ENCODE measurements at places on chromosomes 6 and 20. TPM values are rescaled to one million over a fixed set of nuclear protein-coding genes. Genes with fewer than 3 reads are reported as not detected.

CCN5 gene
- total RNA-seq = 0.93 TPM

FGD2 gene
- total RNA-seq = not detected

GHRH gene
- total RNA-seq = not detected

CGA gene
- total RNA-seq = not detected

PRL gene
- total RNA-seq = not detected

MICA gene
- total RNA-seq = 18.0 TPM

PRSS35 gene
- not detected for total RNA-seq

DNA sequence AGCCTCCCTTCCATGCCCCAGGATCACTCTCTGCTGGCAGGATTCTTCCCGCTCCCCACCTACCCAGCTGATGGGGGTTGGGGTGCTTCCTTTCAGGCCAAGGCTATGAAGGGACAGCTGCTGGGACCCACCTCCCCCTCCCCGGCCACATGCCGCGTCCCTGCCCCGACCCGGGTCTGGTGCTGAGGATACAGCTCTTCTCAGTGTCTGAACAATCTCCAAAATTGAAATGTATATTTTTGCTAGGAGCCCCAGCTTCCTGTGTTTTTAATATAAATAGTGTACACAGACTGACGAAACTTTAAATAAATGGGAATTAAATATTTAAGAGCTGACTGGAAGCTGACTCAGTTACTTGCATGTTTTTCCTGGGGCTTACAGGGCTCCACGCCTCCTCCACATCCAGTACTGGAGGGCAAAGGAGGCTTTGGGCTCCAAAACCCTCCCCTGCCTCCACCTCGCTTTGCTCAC lies 24.3 kb upstream of the FANCE start:
- DNase-seq = peak; percentile 24

DNA sequence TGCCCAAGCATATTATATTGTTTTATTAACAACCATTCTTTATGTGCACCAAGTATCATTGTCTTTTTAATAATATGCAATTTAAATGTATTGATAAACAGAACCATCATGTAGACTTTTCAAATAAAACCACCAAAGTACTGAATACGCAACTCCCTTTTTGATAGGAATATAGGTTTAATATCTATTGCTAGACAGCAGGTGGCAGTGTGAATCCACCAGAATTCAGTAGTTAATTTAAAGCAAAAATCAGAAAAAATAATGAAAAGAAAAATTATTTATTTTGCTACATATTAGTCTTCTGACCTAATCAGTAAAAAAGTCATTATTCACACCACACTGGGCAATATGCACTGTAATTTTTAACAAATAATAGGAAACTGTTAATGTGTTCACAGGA lies 143.7 kb downstream of the KLHL32 start:
- DNase-seq = peak; percentile 11

DNA sequence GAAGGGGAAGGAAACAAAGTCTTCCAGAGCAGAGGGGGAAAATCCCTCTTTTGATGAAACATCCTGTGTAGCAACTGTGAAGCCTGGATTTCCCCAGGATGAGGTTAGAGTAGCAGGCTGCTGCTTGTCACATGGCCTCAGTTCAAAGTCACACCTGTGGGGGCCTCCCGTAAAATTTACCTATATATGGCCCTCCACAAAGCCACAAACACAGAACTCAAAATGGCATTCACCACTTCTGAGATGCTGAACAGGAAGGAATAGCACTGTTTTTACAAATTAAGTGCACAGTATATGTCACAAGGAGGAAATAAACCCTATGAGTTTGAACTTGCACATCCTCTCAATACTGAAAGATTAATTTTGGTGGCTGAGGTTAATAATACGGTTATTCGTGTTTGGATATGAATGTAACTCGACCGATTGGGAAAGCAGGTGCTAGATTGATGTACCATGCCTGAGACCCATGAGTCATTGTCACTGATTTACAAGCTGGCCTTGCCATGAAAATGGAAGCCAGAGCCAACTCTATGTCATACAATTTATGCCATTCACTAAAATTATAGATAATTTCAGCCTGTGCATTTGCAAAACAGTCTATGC lies 70.6 kb downstream of the SGK1 start:
- DNase-seq = no peak

DNA sequence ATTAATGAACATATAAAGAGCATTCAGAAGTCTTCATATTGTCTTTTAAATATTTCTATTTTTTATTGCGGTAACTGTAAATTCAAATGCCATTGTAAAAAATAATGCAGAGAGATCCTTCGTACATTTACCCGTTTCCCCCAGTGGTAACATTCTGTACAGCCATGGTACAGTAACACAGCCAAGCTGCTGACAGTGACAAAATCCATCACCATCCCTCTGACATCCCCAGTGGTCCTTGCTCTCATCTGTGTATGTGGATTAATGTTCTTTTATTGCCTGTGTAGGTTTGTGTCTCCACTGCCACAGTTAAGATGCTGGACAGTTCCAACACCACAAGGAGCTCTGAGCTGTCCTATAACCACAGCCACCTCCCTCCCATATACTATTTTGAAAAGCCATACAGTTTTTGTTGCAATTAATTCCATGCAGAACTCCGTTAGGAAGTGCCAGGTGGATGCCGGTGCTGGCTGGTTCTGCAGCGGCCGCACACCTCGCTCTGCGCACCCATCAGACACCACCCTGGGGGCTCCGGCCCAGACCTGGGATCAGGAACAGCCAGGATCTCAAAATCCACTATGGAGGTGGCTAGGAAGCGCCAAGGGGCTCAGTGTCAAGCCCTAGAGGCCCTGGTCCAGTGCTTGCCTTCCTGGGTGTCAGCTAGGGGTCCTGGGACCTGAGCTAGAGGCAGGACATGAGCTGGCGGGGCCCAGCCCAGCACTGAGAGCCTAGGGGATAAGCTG lies 93.1 kb upstream of the PMEPA1 start:
- DNase-seq = no peak

- DNase-seq = peak; percentile 71
These were observed at the start of gene SLC18B1 for GRCh38 chr6:132797951-132798868. Gene SLC18B1 (minus strand): TSS chr6:132798637. CDS start chr6:132798456, 181 bp downstream.

DNA sequence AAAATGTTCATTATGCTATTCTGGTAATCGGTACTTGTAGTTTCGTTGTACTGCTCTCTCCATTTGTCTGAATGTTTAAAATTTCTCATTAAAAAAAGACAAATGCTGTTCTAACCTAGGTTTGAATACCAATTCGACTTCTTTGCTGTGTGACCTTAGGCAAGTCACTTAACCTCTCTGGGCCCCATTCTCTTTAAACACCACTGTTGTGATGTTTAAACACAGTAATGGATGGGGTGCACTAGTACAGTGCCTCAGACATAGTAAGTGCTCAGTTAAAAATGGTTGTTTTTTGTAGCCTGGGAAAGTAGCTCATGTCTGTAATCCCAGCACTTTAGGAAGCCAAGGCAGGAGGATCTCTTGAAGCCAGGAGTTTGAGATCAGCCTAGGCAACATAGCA lies 138.5 kb downstream of the MRPL14 start:
- no peak for DNase-seq

DNA sequence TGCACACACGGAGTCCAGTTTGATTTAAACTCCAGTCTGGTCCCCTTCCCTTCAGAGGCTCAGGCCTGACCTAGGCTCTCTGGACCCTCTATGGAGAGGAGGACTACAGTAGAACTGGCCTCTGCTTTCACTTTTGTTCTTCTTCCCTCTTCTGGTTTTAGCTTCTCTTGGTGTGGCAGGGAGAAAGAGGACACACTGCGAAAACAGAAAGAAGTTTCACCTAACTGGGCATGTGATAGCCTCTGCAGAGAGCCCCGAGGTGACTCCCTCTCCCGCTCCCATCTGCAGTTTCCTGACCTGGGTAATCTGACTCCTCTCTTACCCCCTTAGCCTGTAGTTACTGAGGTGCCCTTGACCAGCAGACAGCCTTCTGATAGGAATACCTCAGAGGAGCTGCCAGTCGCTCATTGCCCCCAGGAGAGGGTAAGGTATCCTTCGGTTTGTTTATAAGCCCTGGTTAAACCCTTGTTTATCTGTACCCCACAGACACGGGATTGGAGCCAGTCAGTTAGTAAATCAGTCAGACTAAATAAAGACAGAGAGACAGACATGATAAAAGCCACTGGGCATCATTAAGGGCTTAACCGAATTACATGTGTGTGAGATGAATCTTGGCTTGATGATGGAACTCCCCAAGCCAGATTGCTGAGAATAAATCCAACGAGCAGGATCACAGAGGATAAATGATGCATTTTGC lies 12.0 kb upstream of the DTNBP1 start:
- DNase-seq = no peak

DNA sequence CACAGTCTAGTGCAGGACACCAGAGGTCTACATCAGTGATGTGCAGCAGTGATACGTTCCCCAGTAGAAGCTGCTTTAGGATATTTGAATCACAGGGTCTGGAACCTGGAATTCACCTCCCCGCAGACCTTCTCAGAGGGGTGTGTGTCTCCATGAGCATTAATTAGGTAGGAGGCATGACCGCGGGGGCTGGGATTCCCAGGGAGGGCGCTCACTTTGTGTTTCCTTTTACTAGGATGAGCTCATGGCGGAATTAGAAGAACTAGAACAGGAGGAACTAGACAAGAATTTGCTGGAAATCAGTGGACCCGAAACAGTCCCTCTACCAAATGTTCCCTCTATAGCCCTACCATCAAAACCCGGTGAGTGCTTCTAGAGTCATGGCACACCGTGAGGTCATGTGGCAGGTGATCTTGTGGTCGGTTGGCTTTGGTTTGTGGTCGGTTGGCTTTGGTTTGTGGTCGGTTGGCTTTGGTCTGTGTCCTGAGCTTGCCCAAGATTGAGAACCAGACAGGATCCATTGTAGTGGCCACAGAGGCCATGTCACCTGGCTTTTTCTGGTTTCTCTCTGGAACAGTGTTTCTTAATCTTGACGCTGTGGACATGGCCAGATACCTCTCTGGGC lies 40.8 kb downstream of the CHMP4B start:
- DNase-seq = no peak

DNA sequence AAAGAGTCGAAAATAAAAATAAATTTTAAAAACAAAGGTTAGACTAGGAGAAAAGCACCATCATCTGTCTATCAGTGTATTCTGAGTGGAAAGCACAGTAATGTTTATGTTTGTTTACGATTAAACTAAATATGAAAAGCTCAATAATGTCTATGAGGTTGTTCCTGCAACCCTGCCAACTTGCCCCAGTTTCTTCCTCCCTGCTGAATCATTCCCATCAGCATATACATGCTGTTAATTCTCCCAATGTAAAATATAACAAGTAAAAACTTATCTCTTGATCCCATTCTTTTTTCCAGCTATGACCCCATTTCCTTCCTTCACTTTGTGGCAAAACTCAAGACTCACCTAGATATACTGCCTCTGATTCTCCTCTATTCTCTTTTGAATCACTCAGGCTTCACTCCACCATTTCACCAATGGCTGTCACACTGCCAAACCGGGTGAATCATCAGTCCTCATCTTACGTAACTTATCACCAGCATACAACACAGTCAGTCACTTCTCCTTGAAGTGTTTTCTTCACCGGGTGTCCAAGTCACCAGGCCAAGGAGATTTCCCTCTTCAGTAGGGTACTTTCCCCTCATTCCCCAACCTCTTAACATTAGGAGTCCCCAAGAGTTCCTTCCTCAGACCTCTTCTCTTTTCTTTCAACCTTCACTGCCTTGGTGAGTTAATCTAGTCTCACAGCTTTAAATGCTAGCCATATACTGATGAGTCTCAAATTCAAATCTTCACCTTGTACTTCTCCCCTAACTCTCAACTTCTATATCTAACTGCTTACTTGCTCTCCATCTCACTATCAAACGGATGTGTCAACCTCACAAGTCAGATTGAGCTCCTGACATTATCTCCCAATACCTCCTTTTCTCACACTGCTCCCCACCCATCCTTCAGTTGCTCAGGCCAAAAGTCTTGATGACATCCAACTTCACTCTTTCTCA lies 6.2 kb downstream of the TMEM242 start:
- peak; percentile 95 for DNase-seq

DNA sequence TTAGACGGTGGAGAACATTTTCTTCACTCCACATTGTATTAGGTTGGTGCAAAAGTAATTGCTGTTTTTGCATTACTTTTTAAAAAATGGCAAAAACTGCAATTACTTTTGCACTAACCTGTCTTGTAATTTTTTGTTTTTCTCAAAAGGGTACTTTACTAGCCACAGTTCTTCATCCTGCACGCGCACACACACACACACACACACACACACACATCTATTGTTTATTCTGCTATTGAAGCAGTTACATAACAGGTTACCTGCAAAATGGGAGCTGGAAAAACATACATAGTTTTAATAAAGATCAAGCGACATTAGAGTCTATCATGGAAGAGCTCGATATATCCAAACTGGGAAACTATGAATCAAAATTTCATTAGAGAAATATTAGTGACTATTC lies 235.2 kb downstream of the SIM1 start:
- DNase-seq = no peak

- no peak for DNase-seq
These were observed 80.8 kb upstream of the RBM24 start for GRCh38 chr6:17200395-17200794.

- no peak for DNase-seq
These were observed 13.4 kb upstream of the CHRNA4 start for GRCh38 chr20:63374504-63374903.

- DNase-seq = no peak
These were observed 7.5 kb upstream of the PLCB4 start for GRCh38 chr20:9061434-9061833.

- no peak for DNase-seq
These were observed 158.8 kb downstream of the CDH26 start for GRCh38 chr20:60117065-60117464.

DNA sequence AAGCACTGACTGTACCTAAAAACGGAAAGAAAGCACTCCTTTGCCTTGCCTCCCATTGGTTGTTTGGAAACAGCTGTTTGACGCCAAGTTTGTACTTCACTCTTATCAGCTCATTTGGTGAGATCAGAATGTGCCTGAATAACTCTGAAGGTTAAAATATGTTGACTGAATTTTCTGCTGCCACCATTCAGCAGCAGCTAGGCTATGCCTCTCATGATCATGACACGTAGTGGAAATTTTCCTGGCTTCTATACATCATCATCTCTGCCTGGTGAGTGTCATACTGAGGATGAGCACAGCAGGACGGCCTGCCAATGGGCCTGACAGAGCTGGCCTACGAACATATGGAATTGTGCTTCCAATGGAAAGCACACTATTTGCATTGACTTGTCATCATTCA lies 704.9 kb upstream of the CITED2 start:
- no peak for DNase-seq

DNA sequence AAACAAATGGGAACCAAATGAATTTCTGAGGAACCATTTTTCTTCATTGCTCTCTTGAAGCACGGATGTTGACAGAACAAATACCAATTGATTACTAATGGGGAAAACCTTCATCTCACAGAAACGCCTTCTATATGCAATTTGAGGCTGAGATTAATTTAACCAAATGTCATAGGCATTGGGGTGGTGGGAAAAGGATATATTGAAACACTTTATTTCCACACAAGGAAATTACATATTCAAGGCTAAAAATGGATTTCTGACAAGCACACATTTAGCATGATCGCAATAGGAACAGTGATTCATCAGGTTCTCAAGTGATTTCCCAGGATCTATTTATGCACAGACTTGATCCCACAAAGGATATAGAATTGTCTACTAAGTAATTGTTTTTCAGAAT lies 88.9 kb downstream of the COL12A1 start:
- DNase-seq = no peak

All from MCF 10A (cell line).